ENCODE measurements at places on chromosomes 2 and 18.

DNA sequence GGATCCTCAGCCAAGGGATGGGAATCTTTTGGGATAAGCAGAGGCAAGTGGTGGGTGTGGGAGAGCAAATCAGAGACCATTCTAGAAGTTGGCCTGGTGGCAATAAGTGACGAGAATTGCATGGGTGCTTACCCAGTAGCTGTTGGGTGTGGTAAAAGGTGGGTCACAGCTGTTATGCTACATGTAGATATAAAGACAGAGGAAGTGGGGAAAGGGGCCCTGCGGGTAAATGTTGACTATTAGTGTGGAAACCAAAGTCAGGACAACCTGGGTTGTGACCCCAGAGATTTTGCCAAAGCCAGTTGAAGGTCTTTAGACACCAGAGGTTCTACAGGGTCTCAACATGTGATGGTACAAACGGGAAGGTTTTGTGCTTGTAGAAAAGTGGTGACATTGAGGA, 443.6 kb upstream of the HNRNPA3 start:
- no peak for DNase-seq

DNA sequence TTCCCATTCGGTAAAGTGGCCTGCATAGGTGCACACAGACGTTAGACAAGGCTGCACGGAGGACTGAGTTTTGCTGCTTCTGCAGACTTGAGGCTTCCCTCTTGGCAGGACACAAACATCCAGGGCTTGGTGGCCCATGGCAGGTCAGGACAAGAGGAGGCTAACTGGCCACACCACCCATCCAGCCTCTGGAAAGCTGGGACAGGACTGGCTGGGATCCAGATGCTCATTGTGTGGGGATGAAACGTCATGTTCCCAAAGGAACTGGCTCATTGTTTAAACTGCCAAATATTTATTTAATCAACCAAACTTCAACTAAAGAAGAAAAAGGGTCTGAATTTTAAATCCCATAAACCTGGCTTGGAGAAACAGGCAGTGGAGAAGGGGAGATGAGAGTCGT, 239.1 kb upstream of the EPAS1 start:
- DNase-seq: no peak

- DNase-seq: no peak
Measured at GRCh38 chr2:143192716-143193115, 63.5 kb downstream of the ARHGAP15 start.

DNA sequence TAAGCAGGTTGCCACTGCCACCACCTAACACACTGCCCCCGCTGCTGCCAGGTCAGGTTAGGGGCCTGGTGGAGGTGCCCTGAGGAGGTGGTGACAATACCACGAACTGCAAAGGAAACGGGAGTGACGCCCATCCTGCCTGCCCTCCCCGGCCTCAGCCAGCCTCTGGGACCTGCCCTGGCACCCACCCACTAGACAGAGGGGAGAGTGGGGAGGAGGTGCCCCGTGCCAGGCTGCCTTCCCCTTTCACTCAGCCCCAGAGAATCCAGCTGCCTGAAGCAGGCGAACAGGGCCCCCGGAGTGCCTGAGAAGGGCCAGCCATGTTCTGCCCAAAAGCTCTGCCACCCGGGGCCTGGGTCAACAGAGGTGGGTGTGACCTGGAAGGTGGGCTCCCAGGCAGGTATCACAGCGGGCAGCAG, 44.5 kb upstream of the FOSL2 start:
- no peak for DNase-seq

GRCh38 chr2:215210082-215210481, 71.7 kb upstream of the ABCA12 start:
- no peak for DNase-seq

DNA sequence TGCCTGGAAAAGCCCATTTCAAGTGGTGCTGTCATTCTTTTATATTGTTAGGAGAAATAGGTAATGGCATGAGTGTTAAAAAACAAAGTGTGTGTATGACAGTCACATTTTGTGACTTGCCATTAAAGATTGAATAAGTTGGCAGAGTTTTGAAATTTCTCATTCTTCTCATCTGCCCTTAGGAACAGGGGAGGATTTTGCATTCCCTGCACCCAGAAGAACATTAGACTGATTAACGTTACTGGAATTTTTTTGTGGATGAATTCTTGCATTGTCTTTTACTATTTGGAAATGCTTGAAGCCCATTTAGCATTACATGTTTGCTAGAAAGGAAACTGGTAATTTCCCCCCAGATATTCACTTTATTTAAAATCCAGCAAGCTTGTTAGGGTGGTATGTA, 162.2 kb downstream of the BABAM2 start:
- no peak for DNase-seq

- no peak for DNase-seq
Measured at GRCh38 chr2:189927823-189928222, 134.7 kb downstream of the MSTN start.

GRCh38 chr18:9653390-9653789, 39.0 kb upstream of the PPP4R1 start:
- DNase-seq: no peak

GRCh38 chr2:181318504-181319280, 138.5 kb upstream of the ITGA4 start:
- no peak for DNase-seq

- no peak for DNase-seq
Measured at GRCh38 chr2:69717861-69718273, 24.1 kb upstream of the ANXA4 start.

DNA sequence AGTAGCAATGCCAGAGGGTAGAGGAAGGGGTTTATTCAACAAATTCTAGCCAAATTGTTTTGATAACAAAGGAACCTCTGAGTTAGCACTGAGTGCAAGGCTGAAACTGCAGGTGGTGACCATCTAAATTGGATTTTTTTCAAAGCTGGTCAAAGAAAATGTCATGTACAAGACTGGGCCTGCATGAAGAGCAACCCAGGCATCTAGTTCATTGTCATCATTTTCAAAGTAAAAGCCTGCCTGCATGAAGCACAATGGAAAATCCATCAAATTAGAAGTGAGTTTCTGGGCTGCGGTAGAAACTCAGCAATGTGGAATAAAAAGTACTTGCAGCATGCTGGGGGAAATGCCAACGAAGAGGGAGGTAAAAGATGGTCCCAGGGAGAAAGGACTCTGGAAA, 80.8 kb upstream of the PPP1CB start:
- DNase-seq: no peak

DNA sequence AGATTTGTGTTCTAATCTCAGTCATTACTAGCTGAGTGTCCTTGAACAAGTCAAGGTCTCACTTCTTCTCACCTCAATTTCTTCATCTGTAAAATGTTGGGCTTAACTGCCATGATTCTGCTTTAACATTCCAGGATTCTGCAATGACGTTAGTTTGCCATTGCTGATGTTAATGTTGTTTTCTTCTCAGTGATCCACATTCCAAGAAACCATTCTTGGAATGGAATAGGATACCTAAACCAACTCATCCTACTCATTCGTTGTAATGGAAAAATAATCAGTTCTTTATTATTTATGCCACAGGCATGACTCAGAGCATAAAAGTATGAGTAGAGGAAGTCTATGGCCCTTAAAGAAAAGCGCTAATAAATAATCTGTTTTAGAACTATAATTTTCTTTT, 140.2 kb upstream of the ETAA1 start:
- no peak for DNase-seq

GRCh38 chr2:221529177-221529942, 42.7 kb downstream of the EPHA4 start:
- DNase-seq: peak; percentile 48

- peak; percentile 6 for DNase-seq
Measured at GRCh38 chr18:76490670-76491472, 4.2 kb downstream of the ZNF516 start.

DNA sequence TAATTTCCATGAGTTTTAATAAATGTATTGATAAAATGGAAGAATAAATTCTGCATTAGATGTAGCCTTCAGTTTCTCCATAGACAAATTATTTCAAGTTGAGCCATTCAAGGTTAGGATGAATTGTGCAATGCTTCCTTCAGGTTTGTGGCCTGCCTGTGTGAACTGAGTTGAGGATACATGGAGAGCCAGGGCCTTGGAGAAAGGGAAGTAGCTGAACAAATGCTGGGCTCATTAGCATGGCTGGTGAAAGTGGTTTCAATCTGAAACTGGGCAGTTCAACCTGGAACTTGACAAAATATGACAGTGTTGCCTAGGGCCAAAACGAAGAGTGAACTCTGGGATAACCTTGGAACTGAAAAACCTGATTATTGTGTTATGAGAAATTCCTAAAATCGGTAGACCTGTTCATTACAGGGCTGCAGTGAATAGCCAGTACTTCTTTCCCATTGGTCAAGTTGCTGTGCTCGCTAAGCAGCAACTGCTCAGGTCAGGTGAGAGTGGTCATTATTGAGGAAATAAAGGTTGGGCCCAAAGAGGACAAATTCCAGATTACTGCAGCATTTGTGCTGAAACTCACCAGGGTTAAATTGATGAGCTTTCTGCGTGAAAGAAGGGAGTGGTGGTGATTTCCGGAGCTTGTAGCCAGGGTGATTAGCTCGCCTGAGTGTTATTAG, 12.7 kb downstream of the INPP1 start:
- DNase-seq: peak; percentile 18

GRCh38 chr2:174888146-174888545, 117.0 kb downstream of the CHN1 start:
- DNase-seq: no peak

DNA sequence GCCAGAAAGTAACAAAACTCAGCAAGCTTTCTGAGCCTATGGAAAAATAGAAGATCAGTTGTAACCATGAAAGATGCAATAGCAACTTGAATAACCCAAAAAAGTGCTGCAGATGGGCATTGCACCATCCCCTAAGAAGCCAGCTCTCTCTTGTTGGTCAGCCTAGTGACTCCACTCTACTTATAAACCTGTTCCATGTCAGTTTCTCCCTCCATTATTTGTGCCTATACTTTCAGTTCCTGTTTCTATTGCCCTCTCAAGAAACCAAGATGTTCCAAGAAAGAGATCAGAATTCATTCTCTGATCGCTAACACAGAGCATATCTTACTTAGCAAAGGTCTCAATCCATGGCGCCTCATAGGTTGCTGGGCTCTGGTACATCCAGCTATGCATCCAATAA, 170.3 kb upstream of the MAP2 start:
- no peak for DNase-seq

GRCh38 chr18:38602341-38602740, 1036.7 kb upstream of the CELF4 start:
- DNase-seq: no peak

- DNase-seq: no peak
Measured at GRCh38 chr18:10514082-10514481, 11.7 kb upstream of the NAPG start.

- DNase-seq: no peak
Measured at GRCh38 chr2:44954889-44955592, 13.5 kb downstream of the SIX3 start.

- no peak for DNase-seq
Measured at GRCh38 chr2:192197357-192197756, 2.6 kb upstream of the TMEFF2 start.

GRCh38 chr2:132489150-132489549, 72.5 kb downstream of the GPR39 start:
- DNase-seq: no peak

- no peak for DNase-seq
Measured at GRCh38 chr18:10473132-10473531, 18.7 kb downstream of the APCDD1 start.

DNA sequence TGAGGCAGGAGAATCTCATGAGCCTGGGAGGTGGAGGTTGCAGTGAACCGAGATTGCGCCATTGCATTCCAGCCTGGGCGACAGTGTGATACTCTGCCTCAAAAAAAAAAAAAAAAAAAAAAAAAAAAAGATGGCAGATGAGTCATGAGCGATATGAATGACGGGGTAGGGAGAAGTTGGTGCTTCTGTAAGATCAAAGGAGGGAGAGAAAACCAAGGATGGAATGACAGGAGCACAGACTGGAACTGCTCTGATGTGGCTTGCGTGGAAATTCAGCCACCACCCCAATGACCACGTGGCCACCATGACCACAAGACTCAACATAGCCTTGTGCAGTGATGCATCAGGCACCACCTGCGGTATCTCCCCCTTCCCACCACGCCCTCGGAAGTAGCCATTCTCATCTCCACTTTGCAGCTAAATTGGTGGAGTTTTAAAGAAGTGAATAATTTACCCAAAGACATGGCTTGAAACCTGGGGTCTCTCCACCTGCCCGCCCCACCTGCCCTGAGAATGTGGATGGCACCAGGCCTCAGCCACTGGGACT, 96.0 kb downstream of the ACKR3 start:
- DNase-seq: no peak

- DNase-seq: no peak
Measured at GRCh38 chr18:44871771-44872170, 191.1 kb downstream of the SETBP1 start.

DNA sequence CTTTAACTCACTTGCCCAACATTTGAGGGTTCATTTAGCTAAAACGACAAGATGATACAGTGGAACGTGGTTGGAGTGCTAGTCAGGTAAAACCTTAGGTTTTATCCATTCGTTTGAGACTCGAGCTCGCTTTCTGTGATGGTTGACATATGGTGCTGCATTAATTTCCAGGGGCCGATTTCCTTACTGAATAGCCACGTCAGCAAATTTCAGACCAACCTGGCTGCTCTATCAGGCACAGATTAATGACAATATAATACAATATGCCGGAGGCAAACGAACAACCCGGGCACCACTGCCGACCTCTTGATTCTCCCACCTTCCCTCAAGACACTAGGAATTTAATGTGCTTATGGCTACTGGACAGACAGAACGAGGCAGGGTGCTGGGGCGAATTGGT, 42.0 kb downstream of the NABP1 start:
- DNase-seq: no peak

GRCh38 chr18:46222710-46223360, 118.7 kb downstream of the HAUS1 start:
- DNase-seq: no peak

DNA sequence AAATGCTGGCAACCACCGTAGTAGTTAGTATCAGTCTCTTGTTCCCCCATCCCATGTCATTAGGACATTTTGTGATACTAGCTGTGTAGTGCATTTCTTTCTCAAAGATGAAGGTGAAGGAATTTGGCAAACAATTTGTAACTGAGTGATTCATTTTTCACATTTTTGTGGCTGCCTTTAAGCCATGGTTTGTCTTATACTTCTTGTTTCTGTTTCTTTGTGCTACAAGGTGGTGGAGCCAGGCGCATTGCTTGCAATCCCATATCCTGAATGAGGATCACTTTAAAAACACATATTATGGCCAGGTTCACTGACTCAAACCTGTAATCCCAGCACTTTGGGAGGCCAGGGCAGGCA, 40.6 kb downstream of the GPD2 start:
- no peak for DNase-seq

DNA sequence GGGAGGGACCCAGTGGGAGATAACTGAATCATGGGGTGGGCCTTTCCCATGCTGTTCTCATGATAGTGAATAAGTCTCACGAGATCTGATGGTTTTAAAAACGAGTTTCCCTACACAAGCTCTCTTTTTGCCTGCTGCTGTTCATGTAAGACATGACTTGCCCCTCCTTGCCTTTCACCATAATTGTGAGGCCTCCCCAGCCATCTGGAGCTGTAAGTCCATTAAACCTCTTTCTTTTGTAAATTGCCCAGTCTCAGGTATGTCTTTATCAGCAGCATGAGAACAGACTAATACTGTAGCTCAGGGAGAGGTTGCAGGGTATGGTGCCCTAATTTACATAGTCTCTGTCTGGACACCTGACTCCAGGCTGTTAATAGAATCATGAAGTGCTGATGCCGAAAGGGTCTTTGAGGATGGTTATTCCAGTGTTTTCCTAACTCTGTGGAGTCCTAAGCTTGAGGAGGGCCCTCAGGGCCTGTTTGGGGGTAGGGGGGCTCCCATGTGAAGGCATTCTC, 343.2 kb downstream of the ALK start:
- no peak for DNase-seq

GRCh38 chr18:3345452-3345851, 83.5 kb downstream of the MYL12B start:
- DNase-seq: no peak

- DNase-seq: no peak
Measured at GRCh38 chr2:35503311-35503710, 852.3 kb upstream of the CRIM1 start.
